Heart right ventricle (tissue), 16 donors: ENCODE measurements at places on chromosomes 4 and X.
A peak's percentile ranks its signal among the peaks of the same experiment; 100 is the strongest.

DNA sequence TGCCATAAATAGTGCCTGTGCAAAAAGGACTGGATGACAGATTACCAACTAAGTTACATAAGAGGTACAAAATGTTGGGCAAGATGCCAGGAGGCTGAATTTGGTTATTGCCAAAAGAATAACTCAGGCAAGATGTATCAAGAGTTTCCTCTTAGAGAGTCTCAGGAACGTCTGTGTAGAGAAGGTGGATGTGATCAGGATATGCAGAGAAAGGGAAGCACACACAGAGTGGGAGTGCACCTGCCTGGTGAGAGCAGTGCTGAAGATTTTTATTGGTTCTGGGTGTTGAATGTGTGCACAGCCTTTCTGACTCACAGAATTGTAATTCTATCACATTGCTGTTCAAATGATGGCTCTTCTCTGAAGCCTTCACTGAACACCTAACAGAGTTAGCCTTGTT is 156.8 kb upstream of the HS3ST1 start:
- H3K4me3 ChIP-seq = no peak overlapping the region
- peak; percentile 9 for DNase-seq
- H3K27me3 ChIP-seq = no peaks in the 10 kb centered on the region
- H3K4me1 ChIP-seq = no peaks in the 10 kb centered on the region
- no peaks in the 10 kb centered on the region for H3K36me3 ChIP-seq

DNA sequence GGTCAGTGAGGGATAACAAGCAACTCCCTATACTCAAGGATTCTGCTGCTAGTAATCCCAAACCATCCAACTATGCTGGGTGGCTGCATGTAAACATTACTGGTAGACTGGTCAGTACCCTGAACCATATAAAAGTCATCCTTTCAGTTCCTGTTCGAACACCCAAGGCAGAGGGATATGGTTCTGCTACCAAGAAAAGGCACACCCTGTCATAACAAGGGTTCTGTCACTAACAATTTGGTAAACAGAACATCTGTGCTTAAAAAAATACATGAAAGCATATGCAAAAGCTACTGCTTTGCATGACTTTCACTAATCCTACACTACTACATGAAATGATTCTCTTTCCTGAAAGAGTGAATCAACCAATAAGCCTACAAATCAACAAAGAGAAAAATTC is 76.8 kb upstream of the MCF2 start:
- no peaks in the 10 kb centered on the region for H3K4me1 ChIP-seq
- no peak overlapping the region for H3K27ac ChIP-seq
- DNase-seq = no peak

DNA sequence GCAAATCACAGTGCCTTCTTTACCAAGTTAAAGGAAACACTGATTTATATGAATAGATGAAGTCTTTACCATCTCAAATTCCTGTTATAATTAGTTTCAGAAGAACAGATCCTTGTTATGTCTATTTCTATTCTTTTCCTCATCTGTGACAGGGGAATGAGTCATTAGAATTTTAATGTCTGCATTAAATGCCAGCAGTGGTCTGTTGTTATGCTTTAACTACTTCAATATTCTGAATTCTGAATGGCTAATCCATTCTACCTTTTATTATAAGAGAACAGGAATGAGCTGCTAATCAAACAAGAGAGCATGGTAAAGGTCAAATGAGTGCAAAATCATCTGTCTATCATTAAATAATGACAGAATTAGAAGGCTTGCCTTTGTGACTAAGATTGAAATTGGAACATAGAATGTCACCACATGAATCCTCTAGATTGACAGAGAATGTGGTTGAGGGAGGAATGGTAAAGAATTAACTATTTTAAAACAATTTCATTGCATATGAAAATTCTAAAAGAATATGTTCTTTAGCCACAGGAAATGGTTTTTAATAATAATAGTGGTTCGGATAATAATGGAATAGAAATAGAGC is 935.5 kb downstream of the ADGRL3 start:
- no peaks in the 10 kb centered on the region for H3K4me1 ChIP-seq
- H3K4me3 ChIP-seq = peak overlapping the region; percentile 56
- no peak for DNase-seq
- H3K36me3 ChIP-seq = no peaks in the 10 kb centered on the region

GRCh38 chr4:133593764-133594163 is 444.7 kb downstream of the PCDH10 start:
- no peak for DNase-seq
- no peaks in the 10 kb centered on the region for H3K27me3 ChIP-seq
- H3K36me3 ChIP-seq = no peaks in the 10 kb centered on the region
- no peak overlapping the region for H3K27ac ChIP-seq

- H3K4me1 ChIP-seq = no peaks in the 10 kb centered on the region
- no peaks in the 10 kb centered on the region for H3K36me3 ChIP-seq
- DNase-seq = no peak
- no peak overlapping the region for H3K27ac ChIP-seq
Measured at GRCh38 chrX:136130931-136131833, 16.2 kb upstream of the FHL1 start.

DNA sequence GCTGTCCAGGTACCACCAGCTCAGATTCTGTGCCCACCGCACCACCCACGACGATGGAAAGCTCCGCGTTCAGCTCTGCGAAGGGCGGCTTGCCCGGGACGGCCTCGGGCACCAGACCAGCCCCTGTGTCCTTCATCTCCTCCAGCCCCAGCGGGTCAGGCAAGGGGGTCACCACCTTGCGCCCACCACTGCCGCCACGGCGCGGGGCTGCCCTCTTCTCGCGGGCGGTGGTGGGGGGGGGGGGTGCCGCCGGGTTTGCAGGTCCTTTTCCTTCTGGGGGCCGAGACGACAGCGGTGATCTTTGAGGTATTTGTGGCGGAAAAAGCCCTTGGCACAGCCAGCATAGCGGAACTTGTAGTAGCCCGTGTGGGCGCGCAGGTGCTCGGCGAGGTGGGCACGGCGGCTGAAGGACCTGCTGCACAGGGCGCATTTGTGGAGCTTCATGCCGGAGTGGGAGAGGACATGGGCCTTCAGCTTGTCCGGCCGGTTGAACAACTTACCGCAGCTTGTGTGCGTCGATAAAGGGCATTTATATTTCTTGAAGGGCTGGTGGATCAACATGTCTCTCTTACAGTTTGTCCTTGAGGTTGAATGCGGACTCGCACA is 50.9 kb downstream of the CFAP299 start:
- no peak for DNase-seq
- no peaks in the 10 kb centered on the region for H3K36me3 ChIP-seq
- H3K4me1 ChIP-seq = no peaks in the 10 kb centered on the region
- H3K27me3 ChIP-seq = no peaks in the 10 kb centered on the region

DNA sequence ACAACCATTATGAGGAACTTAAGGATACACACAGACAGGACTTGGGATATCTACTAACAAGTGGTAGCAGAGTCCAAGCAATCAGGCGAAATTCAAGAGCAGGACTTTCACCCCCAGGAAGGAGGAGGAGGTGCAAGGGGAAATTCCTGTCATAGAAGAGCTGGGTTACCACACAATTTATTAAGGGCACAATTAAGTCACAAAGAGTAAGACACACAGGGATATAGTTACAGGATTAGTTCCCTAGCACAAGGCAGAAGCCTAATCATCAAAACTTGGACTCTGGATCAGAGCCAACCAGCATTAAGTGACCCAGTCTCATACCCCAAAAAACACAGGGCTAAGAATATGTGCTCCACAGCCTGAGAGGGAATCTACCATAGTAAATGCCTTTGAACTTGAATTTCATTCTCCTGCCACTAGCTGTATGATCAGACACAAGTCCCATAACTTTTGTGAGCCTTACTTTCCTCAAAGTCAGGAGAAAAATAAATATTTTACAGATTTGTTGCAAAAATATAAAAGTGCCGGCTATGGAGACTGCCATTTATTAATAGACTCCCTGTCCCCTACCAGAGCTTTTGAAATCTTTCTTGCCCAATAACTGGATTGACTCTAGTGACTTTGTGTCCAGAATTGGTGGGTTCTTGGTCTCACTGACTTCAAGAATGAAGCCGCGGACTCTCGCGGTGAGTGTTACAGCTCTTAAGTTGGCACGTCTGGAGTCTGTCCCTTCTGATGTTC is 87.0 kb downstream of the SYNPO2 start:
- H3K4me1 ChIP-seq = peaks cover 67% of the 10 kb centered on the region
- no peak for DNase-seq
- H3K4me3 ChIP-seq = no peak overlapping the region
- H3K27me3 ChIP-seq = no peaks in the 10 kb centered on the region

DNA sequence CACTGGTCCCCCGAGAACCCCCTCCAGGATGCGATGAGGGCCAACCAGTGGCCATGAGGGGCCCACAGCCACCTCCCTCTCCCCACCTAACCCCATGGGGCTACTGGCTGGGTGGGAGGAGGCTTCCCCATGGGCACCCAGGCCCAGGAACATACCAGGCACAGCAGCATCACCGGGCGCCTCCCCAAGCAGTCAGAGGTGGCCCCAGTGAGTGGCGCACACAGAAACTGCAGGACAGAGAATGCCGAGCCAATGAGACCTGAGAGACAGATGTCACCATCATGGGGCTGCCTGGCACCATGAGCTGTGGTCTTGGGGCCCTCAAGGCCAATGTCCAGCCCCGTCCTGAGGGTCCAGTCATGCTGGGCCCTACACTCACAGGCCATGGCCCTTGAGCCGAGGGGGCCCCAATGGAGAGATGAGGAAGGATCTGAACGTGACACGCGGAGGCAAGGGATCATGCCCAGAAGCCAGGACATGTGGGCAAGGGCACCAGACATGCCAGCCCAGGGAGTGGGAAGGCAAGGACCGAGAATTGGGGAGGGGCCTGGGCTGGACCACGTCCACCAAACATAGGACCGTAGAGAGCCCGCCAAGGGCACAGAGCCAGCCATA is 30.1 kb downstream of the NOP14 start:
- DNase-seq = peak; percentile 20
- no peaks in the 10 kb centered on the region for H3K27me3 ChIP-seq
- H3K4me3 ChIP-seq = no peak overlapping the region
